Kidney capillary endothelial cell (primary cell): ENCODE measurements at places on chromosomes 2 and 18.

DNA sequence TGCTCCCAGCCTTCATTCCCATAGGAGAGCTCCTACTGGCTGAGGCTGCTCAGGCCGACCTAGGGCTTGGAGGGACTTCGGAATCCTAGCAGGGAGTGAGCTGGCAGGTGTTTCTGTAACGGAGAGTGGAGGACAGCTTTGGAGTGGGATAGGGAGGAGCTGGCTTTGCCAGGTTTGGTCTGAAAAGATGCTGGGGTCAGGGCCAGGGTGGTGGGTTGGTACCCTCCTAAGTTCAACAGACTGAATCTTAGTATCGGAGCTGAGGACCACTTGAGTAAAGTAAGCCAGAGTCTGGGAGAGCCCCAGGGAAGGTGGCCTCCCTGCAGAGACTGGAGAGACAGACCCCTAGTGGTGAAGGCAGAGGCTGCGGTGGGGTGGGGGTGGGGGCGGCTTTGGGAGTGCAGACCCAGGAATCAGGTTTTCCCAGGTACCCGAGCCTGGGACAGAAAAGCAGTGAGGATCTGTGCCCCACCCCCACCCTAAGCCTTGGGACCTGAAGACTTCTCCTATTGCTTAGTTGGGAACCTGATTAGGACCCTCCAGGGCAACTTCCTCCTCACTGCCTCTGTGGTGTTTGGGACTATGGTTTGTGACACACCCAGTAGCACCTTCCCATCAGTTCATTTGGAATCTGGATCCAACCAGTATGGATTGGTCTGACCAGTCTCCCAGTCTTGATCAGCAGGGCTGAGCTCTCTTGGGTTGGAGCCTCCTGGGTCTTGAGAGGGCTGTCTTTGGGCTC, 3.0 kb downstream of the CNNM4 start:
- DNase-seq, result no peak

GRCh38 chr18:35971661-35972196, 750 bp upstream of the RMP24 start:
- DNase-seq, result no peak

- DNase-seq, result no peak
Observed at GRCh38 chr2:89850881-89851582, 1159.6 kb downstream of the RPIA start.

GRCh38 chr2:224938651-224939182, 103.6 kb downstream of the DOCK10 start:
- no peak for DNase-seq
